ENCODE measurements at places on chromosomes 16 and 17.

DNA sequence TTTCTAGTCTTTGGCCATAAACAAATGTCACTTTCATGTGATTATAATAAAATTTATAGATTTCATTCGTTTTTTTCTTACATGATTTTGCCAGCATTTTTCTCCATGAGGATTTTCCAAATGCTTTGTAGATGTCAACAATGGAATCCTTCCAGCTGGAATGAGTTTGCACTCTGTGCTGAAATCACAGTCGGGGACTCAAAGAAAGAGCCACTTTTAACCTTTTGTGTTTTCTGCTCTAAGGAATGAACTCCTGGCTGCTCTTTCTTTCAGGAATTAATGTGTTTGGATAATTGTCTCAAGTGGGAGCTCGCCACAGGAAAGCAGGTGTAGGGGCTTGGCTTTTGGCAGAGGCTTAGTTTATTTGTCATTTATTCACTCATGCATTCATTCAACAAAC, 372.3 kb upstream of the SALL1 start:
- DNase-seq: no peak

DNA sequence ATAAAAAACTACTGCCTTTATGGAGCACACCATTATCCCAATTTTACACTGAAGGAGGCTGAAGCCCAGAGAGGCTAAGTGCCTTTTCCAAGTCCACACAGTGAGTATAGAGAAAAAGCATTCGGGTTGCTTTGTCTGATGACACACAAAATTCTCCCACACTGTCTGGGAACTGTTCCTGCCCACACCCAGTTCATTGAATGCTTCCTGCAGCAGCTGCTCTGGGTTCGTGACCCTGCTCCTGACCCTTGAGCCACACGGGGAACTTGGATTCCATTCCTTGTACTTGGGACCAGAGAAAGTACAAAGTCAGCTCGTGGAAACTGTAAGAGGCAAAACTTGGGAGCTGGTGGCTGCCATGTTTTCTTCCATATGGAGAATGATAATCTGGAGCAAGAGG, 57.9 kb downstream of the AKAP1 start:
- DNase-seq: no peak

- DNase-seq: no peak
These were observed 77.0 kb upstream of the CCL2 start for GRCh38 chr17:34178092-34178491.

DNA sequence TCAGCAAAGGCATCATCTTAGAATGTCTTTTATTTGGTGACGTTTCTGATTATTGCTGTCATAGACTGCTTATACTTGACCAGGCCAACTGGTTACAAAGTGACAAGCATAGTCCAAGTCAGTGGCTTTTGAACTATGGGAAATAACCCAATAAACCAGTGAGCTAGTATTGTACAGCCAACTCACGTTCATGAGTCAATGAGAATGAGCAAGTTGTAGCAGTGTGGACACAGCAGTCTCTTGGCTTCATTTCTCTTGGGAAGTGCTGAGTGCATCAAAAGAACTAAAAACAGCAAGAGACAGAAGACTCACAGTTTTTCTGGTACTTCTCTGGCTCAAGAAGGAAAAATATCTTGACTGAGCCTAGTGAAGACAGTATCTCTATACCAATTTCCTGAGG, 36.9 kb upstream of the CRISPLD2 start:
- DNase-seq: no peak

DNA sequence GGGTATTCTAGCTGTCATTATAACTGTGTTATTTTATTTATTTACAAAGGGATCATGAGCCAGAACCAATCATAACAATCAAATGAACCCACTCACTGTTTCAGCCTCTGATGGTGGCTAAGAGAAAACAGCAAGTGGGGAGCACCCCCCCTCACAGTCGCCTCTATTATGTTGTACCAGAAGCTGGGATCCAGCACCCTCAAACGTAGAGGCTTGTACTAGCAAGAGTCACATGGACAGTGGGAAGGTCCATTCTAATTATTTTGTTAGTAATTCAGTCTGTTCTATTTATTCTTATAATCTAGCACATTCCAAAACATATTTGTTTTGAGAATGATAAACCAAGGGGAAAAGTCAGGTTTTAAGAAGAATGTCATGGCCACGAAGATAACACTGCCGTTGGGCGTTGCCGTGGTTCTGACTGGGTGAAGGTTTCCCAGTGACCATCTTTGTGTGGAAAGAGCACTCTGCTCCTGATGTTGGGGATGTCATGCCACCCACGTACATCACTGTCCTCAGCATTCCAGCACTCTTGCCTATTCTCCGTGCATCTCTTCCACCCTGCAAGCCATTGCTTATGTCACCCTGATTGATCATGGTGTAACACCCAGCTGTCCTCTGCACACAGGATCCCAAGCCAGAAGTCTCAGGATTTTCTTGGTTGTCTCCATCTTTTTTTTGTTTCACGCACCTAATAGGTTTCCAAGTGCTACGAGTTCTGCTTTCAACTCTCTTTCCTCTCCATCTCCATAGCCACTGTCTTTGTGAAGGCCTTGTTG, 205.8 kb downstream of the PRKCA start:
- no peak for DNase-seq

DNA sequence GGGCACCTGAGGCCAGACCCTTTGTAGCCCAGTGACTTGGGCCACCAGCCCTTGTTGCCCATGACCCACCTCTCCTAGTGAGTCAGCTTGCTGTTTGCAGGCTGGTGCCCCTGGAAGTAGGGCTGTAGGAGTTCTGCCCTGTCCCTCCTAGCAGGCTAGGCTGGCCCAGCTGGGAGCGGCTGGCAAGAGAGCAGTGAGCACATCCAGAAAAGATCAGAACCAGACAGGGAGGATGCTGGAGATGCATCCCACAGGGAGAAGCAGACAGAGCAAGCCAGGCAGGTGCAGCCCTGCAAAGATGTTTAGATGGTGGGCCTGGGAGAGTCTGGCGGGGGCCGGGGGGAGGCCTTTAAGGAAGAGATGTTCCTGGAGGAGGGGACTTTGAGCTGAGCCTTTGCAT, 2.4 kb downstream of the SLC5A10 start:
- DNase-seq: no peak

GRCh38 chr17:78130437-78131101, at the start of gene TMC8:
Gene TMC8 (plus strand): TSS chr17:78130771. CDS start chr17:78131589, 818 bp downstream.
- DNase-seq: peak; percentile 93
